AG09319 (cell line): ENCODE measurements at places on chromosomes 7 and 10.

DNA sequence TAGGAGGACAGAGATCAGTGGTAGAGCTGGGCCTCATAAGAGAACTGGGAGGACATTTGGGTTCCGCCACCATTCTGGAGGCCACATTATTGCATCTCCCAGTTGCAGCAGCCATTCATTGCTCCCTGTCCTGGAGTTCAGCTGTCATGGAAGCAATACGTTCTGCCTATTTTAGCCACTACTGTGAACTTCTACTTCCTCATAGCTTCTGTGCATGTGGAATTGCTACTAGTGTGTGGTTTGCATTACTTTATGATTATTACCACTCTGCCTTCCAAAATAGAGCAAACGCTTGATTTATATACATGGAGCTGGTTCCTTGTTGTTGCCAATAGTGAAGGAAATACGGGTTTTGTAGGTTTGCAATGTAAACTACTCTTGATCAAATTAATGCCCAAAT, 47.2 kb upstream of the PLPP4 start:
- no peak for DNase-seq

- DNase-seq: no peak
Measured at GRCh38 chr10:70459774-70460490, 18.5 kb upstream of the NODAL start.

DNA sequence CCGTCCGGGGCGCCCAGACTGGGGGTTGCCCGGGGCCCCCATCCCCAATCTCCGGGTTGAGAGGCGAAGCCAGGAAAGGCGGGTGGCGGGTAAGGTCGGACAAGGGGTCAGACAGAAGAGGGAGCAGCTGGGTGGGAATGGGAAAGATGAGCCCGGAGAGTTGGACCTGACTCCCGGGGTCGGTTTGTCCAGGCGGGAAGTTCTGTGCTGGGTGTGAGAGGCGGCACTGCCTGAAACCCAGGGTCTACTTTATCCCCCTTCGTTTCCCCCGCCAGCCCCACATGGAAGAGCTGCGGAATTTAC, 675 bp downstream of the SLC4A2 start:
- no peak for DNase-seq

DNA sequence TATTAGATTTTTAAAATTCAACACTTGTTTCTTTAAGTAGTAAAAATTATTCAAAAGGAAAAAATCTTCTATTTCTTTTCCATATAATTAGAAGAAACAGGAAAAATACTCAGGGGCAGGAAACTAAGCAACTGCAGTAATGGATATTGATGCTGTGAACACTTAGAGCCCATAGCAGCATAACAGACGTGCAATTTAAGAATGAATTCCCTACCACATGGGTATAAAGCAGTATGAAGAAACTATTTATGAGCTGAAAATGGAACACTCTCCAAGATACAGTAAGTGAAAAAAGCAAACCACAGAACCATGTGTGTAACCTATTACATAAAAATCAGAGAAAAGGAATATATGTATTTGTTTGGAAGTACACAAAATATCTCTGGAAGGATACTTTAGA, 30.8 kb downstream of the ARHGAP19 start:
- no peak for DNase-seq

- no peak for DNase-seq
Measured at GRCh38 chr7:45583296-45583695, 9.1 kb downstream of the ADCY1 start.

GRCh38 chr10:35456784-35457183, 120.5 kb downstream of the CCNY start:
- DNase-seq: no peak

DNA sequence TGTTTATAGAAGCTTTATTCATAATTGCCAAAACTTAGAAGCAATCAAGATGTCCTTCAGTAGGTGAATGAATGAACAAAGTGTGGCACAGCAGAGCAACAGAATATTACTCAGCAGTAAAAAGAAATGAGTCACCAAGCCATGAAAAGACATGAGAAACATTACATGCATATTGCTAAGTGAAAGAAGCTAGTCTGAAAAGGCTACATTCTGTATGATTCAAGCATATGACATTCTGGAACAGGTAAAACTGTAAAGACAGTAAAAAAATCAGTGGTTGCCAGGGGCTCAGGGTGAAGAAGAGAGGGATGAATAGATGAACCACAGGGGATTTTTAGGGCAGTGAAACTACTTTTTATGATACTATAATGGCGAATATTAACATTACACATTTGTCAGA, 80.9 kb upstream of the APBB1IP start:
- DNase-seq: no peak

GRCh38 chr10:11716686-11717085, 25.5 kb upstream of the ECHDC3 start:
- no peak for DNase-seq

DNA sequence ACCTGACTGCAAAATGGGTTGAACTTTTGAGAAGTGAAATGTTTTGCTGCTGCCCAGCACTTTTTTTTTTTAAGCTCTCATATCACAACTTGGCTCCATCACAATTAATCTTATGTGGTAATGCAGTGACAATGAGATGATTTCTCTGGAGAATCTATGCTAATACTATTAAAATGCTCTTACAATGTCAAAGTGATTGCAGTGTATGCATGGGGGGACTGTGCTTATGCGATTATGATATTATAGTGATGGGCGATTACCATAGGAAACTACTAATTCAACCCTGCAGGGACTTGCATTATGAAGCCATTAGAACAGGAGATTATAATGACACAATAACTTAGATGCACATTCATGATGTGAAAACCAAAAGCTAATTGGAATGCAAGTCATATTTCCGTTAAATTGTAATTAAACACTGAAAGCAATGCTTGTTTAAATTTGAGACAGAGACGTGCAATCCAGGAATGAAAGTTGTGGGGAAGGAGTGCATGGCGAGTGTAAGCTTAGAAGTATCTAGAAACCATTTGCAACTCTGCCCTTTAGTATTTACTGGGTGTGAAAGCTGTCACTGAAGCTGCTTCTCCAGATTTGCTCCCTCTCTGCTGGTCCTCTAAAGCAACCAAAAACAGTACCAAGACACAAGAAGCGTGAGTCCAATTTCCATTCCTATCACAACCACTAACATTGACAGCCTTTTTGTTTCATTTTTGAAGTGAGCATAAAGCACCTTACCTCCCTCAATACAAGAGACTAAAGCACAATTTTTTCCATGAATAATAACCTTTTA, 21.6 kb downstream of the PTER start:
- no peak for DNase-seq

DNA sequence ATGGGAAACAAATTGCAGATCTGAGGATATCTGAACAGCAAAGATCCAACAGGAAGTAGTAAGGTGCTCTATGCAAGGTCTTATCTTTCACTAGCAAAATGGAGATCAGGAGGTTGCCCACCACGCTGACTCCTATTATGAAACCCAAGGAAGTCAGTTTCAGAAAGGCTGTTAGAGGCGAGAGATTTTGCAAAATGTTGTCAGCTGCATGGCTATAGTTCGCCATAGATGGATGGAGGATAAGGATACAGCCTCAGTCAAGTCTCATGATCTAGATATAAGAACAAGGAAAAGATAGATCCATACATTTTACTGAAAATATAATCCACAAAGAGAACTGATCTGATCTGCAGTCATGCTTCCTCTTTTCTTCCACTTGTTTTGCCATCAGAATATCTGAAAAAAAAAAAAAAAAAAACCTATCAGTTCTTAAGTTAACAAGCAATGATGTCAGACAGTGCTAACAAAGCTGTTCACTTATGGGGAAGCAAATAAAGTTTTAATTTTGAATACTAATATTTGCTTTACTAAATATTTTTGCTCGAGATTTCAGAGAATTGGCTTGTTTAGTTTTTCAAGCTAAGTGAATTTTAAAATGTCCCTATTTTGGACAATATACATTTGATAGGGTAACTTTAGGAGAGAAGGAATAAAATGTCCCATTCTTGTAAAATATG, 2.0 kb downstream of the GPR85 start:
- DNase-seq: no peak

DNA sequence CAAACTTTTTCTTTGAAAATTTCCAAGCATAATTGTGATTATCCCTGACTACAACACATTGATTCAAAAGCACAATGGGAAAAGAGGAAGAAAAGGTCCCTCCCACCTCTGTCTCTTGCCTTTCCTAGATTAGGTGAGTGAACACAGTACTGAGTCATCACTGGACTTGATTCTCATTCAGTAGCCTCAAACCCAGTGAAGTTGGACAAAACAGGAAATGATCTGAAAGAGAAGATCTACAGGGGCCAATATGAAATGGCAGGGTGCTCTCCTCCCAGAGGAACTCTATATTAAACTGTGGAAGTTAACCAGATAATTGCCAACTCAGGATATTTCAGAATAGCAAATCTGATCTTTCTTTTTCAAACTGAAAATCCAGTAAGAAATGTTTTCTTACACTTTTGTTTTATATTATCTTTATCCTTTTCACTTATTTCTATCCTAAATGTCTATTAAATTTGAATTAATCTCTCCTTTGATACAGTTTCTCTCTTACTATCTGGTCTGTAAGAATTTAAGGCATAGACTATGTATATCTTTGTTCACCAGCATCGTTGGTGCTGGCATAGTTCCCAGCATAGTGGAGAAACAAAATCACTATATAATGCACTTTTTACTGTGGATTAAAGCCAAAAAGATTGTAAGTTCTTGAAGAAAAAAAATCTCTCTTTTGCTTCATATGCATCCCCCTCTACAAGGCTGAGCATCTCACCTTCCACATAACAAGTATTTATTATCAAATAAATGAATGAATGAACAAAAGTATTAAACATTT, 41.4 kb upstream of the IKZF1 start:
- no peak for DNase-seq

- DNase-seq: no peak
Measured at GRCh38 chr10:3785851-3786271, 852 bp upstream of the KLF6 start.

DNA sequence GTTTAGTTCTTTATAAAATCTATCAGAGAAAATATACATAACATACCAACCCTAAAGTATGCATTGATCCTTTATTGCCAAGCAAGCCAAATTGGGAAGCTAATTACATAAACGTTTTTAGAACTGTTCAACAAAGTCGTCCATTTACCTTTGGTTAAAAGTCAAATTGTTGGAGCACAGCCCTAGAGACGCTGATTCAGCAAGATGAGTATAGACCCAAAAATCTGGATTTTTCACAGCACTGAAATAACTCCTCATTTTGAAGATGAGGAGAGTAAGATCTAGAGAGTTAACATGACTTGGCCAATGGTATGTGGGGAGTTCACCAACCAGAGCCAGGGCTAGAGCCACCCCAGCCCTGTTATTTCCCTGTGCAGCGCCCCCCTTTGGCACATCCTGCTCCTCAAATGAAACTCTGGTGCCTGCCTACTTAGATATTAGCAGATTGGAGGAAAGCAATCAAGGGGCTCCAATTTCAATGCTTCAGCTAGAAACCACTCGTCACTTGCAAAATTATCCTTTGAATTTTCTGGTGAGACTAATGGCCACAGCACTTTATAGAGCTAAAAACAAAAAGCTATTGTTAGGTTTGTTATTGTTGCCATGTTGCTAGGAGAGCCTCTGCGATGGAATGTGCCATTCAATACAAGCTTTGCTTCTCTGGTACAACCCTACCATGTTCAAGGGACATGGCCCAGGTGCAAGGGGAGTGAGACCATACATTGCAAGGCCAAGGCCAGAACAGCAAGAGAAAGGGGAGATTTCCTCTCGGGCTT, 132.6 kb upstream of the ZEB1 start:
- DNase-seq: no peak

DNA sequence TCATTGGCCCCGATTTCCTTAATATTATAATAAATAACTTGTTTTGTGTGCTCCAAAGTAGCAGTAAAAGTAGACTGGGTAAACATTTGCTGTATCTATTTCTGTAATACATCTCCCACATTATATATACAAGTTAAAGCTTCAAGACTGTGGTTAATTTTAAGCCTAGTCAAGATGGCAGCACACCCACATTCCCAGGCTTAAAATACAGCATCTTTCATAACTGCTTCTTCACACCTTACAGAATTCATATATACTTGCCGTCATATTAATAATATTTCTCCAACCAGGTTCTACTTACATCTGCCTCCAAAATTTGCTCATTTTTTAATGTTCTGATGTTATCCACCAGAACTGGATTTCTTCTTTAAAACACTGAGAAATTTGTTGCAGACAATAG, 85.6 kb downstream of the NRCAM start:
- no peak for DNase-seq

DNA sequence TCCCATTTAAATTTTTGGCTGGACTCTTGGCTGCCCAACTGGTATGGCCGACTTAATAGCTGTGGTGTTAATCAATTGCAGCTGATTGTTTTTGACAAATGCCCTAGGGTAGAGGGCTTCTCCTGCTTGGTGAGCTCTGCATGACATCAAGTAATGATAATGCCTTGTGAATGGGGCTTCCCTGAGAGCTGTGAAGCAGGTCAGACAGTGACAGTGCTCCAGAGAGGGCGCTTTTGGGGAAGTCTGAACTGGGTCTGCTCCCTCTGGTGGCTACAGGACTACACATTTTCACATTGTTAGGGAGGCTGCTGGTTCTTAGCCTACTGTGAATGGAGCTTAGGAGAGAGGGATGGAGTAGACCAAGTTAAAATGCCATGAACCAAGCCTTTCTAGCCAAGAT, 98.8 kb downstream of the SDK1 start:
- DNase-seq: no peak

DNA sequence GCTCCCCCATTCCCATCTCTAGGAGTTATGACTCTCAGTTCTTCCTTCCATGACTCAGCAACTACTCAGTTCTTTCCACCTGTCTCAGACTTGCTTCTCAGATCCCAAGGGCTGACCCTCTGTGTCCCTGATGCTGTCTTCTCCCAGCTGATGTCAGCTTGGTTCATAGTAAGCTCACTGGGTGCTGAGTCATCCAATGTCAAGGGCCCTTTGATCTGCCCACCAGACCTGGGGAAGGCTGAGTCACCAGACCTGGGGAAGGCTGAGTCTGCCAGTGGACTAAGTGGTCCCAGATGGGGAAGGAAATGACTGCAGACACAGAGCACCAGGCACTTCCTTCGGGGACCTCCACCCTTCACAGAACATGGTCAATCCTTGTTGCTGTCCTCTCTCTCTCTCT, 76.1 kb upstream of the ZEB1 start:
- DNase-seq: peak; percentile 89

DNA sequence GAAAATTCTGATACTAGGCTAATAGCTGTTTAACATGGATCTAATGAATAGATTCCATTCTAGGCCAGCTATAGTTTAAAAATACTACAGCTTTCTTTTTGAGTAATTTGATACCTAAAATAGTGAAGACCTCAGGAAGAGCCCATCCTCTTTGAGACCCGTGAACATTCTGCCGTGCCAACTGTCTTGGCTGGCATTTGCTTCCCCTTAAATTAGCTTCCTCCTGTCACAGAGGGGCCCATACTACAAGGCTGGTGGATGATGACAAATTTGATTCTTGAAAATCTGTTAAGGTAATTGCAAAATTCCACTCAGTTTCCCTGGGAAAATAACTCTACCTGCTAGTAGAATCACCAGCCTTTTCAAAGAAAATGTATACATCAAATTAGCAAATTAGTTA, 385.0 kb downstream of the DPP6 start:
- no peak for DNase-seq
